ENCODE measurements at places on chromosomes 12 and 14.

GRCh38 chr12:108253540-108253939 lies 85.6 kb downstream of the CMKLR1 start:
- no peak for DNase-seq

GRCh38 chr12:68326716-68327115 lies 5.4 kb downstream of the MDM1 start:
- no peak for DNase-seq

GRCh38 chr14:60840313-60840712 lies 105.8 kb downstream of the MNAT1 start:
- DNase-seq, result no peak

GRCh38 chr12:105480162-105480561 lies 149.7 kb downstream of the C12orf75 start:
- DNase-seq, result no peak

GRCh38 chr12:104538891-104539462 lies 82.2 kb downstream of the CHST11 start:
- DNase-seq, result no peak

- DNase-seq, result no peak
Measured at GRCh38 chr14:57244106-57244505, 24.6 kb downstream of the EXOC5 start.

GRCh38 chr12:50720085-50720484 lies 43.8 kb upstream of the ATF1 start:
- no peak for DNase-seq

DNA sequence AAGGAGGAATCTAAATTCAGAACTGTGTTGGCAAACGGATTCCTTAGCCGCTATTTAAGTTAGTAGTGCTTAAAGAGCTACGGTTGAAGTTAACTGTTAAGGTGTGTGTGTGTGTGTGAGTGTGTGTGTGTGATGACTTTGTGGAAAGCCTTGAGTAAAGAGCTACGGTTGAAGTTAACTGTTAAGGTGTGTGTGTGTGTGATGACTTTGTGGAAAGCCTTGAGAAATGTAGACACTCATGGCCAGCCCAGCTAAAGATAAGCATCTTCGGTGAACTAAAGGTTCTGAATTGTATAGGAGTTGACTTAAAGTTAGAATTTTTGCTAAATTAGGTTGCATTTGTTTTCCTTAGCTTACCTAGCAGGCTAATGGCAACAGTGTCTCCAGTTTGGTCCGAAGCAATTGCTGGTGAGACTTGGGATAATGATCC lies 1.4 kb downstream of the KTN1 start:
- no peak for DNase-seq

GRCh38 chr12:24522736-24523135 lies 426.2 kb downstream of the BCAT1 start:
- no peak for DNase-seq

- no peak for DNase-seq
Measured at GRCh38 chr14:20489093-20489994, 16.0 kb upstream of the RNASE10 start.

Data from breast epithelium (tissue), 4 donors.